ENCODE measurements at places on chromosomes 7 and 10.

DNA sequence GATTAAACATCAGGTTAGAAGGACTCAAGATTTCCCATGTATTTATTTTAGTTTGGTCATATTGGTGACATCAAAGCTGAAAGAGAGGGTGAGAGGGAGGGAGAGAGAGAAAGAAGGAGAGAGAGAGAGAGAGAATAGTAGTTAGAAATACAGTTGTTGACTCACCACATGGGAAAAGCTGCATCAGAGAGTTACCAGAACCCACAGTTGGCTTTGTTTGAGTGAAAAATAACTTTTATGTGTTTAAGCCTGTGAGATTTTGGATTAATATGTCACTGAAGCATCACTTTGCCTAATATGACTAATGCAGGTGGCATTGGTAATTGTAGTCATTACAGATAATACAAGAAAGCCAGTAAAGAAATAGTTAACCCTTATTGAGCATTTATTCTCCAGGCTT is 303.9 kb downstream of the REEP3 start:
- no peak for DNase-seq

DNA sequence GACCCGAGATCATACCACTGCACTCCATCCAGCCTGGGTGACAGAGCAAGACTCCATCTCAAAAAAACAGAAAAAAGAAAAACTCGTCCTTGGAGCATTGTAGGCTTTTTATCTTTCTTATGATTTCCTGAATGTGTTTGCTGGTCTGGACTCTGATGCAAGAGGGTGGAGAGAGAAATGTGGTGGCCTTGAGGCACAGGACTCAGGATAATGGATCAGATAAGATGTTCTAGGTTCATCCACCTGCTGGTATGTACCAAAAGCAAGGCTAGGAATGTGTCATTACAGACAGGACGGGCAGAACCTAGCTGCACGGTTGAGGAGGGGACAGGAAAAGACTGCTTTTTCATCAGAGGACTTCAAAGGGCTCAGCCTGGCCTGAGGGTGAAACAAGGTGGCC is 33.5 kb downstream of the GCC1 start:
- no peak for DNase-seq

DNA sequence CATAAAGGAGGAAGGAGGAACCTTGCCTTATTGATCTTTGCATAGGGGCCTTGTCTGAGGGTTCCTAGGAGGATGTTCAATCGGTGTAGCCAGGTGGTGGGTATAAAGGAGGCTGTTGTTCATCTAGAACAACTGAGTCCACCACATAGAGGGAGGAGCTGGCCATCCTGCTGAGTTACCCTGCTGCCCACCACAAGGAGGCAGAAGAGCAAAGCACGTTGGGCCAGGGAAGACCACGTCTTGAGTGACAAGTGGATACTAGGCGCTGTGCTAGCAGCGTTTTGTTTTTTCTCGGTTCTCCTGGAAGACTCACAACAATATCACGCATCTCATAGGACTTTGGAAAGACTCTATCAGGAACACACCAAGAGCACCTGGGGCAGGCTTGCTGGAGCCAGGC is 20.0 kb downstream of the FOXI2 start:
- DNase-seq, result no peak

DNA sequence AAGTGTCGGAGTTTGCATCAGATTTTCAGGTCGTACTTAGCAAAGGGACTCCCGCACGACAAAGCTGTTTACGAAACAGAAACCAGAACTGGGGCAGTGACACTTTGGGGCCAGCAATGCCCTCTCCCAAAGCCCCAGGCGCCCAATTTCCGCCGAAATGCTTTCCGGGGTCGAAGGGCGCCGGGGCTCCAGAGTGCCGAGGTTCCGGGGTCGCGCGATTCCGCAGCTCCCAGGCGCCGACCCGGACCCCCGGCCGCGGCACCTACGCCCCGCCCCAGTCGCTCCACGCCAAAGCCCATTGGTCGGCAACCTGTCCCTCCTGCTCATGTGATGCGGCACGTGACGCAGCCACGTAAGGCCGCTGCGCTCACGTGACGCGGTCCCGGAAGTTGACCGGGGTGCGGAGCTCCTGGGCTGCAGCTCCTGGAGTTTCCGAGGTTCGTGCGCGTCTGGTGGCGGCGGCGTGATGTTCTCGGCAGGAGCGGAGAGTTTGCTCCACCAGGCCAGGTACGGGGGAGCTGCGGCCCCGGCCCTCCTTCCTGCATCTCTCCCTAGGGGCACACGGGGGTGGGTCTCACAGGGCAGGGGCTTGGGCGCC is at the start of gene AP5Z1:
Gene AP5Z1, plus strand, starts transcription at position 374 of the 598 bp plus-strand sequence. Its CDS starts 93 bp downstream, at position 467.
- peak; percentile 90 for DNase-seq

DNA sequence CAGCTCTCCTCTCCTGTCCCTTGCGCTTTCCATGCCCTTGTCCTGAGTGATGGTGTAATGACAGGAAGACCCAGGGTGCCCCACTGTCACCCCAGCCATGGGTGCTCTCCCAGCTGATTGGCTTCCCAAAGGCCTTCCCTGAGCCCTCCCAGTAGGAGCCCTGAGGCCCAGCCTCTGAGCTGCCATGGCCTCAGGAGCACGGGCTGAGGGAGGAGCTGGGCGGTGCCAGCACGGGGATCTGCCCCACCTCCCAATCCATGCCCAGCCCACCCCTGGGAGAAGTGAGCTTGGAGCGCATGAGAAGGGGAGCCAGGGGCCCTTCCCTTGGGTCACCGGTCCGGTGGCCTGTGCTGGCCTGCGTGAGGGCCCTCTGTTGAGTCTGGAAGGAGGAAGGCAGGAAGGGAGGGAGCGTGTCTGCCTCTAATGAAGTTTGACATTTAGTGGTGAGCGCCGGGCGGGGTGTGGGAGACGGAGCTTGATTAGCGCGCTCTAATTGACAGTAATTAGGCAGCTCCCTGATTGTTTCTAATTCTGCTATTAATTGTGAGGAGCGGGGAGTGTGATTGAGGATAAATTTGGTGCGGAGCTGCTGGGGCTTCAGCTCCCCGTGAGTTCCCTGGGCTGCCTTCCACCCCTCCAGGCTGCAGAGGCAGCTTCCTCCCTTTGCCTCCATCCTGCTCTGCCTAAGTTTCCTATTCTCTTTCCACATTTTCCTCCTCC is 28.3 kb downstream of the GBX1 start:
- DNase-seq, result no peak

DNA sequence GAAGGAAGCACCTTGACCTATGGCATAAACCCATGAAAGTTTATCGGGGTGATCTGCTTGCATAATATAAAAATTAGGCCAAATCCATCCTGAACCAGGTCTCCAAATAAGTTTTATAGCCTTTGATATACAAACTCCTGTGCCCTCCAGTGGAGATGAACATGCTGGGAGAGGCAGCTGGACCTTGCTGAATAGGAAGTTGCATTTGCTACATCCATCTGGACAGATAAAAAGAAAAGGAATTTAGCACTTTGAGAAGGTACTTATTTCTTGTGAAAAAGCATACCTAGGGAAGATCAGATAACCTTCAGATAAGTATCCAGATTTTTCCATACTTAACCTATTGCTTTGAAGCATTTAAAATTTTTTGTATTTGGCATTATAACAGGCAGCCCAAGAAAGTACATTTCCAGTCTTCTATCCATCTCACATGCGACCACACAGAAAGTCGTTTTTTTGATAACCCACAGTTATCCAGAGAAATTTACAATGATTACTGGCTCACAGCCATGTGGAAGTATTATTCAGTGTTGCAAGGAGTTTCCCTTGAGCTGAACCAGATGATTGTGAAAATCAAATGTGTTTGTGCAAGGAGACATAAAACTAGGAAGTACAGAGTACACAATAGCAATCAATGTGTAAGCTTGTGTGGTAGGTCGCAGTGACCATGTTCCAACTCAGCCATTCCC is 124.4 kb upstream of the STK17A start:
- DNase-seq, result no peak

GRCh38 chr10:92122941-92123450 is 167.9 kb downstream of the CPEB3 start:
- no peak for DNase-seq

GRCh38 chr10:52216852-52217251 is 97.2 kb upstream of the DKK1 start:
- peak; percentile 15 for DNase-seq

- DNase-seq, result no peak
These were observed 69.6 kb upstream of the ADO start for GRCh38 chr10:62734781-62735463.

DNA sequence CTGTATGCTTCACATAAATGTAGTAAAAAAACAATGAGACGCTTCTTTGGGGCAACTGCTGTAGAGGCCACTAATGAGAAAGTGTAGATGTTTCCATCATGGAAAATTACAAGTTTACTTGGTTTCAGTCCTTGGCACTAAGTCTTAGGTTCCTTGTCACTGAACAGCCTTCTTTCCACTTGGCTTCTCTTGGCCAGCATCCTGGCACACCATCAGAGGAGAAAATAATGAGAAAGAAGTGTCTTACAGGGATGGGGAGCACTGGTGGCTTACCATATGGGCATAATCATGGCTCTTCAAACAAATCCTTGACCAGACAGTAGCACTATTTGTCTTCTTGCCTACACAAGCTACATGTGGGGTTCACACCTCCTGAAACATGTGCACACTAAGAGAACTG is 22.5 kb upstream of the SH3PXD2A start:
- no peak for DNase-seq

DNA sequence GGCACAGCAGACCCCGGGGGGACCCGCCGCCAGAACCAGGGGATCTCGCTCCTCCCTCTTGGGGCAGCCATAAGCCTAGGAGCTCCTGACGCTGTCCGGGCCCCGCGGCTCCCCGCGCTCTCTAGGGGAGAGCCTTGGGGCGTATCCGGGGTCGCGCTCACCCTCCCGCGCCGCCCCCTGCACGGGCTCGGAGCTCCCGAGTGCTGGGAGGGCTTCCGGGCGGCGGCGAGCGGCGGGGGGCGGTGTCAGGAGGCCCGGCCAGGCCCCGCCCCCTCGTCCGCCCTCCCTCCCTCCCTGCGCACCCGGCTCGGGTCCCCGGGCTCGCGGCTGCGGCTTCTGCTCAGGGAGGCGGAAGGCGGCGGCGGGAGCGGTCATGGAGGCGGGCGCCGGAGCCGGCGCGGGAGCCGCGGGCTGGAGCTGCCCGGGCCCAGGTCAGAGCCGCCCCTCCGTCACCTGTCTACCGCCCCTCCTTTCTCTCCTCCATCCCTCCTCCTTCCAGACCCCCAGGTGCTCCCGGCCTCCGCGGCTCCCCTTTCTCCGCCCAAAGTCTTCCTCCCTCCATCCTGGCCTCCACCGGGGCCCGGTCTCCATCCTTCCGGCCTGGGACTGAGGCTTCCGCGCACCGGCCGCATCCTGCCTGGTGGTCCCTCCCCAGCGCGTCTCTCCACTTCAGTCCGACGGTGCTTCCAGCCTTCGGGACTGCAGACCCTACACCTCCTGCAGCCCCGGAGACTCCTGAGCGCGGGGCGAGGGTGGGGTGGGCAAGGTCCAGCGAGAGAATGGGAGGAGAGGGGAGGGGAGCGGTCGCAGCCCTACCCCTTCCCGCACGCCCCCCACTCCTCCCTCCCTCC is at the start of gene CCDC136:
Gene CCDC136, plus strand, starts transcription at position 848 of the 851 bp plus-strand sequence. CDS start 444 bp downstream, outside the sequence.
- peak; percentile 58 for DNase-seq

DNA sequence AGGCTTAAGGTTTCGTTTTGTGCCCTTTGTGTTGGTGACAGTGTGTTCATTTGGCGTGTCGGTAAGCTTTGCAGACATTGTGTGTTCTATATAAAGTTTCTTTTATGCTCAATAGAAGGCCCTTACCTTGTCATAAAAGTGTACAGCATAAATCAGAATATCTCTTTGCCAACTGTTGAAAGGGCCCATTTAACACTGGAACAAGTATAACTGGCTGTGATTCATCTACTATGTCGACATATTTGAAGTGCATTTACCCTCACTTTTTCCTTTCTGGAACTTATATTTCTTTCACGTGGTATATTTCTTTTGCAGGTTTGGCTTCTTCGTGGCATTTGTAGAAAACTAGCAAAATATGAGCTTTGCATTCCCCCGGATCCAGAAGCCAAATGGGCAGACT is 32.7 kb downstream of the EEPD1 start:
- DNase-seq, result no peak

- DNase-seq, result no peak
These were observed 94.5 kb downstream of the HIPK2 start for GRCh38 chr7:139683137-139683921.

DNA sequence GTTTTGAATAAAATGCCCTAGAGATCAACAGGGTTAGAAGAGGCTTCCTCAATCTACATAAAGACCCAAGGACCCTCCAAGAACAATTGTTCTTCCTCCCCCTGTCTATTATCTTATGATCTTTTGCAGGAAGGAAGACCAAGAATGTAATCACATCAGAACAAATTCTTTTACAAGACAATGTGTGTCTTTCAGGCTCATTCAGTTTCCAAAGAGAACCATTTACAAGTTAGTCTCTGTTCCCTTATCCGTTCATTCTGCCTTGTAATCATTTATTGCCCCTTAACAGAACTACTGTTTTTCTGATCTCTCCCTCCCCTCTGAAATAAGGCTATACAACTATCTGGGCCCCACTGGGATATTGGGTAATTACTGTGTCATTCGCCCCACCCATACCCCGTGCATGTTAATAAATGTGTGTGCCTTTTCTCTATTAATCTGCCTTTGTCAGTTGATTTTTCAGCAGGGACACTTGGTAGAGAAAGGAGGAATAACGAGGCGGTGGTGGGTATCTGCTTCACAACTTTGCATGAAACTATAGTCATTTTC is 5.7 kb upstream of the MKRN1 start:
- DNase-seq, result no peak

- no peak for DNase-seq
These were observed 16.4 kb upstream of the NDUFA5 start for GRCh38 chr7:123573896-123574467.

DNA sequence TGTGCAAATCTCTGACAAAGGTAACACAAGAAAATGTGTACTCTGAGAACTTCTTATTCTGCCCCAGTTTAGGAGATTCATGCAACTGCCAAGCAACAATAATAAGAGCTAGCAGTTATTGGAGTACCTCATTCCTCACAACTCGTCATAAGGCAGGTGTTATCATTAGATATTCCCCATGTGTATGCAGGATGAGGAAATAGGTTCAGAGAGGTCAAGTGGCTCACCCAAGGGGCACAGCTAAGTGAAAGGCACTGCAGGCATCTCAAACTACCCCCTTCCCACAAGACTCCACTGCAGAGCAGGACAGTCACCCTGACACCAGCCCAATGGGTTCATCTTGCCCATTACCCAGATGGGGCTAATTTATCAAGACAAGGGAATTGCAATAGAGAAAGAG is 1.3 kb upstream of the GSTK1 start:
- no peak for DNase-seq

DNA sequence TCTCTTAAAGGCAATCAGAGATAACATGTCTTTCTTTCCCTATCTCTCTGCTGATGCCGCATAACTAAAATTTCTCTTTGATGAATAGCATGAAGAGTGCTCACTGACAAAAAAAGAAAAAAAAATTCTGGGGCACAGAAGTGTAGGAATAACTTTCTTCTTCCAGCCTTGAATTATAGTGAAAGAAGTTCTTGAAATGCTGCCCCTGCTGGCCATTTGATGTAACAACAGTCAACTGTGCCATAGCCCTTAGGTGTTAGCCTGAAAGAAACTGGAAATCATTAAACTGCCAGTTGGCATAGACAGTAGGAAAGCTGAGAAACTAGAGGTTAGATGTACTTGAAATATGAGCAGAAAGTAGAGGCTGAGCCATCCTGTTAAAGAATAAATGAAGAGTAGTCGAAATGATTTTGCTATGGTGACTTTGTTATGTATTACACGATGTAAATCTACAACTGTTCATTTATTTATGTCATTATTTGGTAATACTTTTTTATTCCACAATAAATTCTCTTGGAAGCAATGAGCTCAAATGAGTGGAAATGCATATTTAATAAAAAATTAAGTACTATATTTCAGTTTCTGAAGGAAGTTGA is 48.3 kb upstream of the FAM171A1 start:
- peak; percentile 42 for DNase-seq
